HuH-7.5 (cell line): ENCODE measurements at places on chromosomes 2 and 18.

GRCh38 chr2:222450021-222450420 is 25.7 kb downstream of the SGPP2 start:
- no peak for DNase-seq

- DNase-seq = no peak
These were observed 144.3 kb downstream of the C1D start for GRCh38 chr2:67918471-67918870.

- DNase-seq = no peak
These were observed 65.4 kb upstream of the ACAA2 start for GRCh38 chr18:49878567-49879270.

- DNase-seq = no peak
These were observed 318.6 kb upstream of the NT5C1B start for GRCh38 chr2:18907937-18908336.

- no peak for DNase-seq
These were observed 437.1 kb downstream of the DCDC2C start for GRCh38 chr2:4140281-4140970.

- no peak for DNase-seq
These were observed 74.9 kb downstream of the LONRF2 start for GRCh38 chr2:100247256-100248043.

DNA sequence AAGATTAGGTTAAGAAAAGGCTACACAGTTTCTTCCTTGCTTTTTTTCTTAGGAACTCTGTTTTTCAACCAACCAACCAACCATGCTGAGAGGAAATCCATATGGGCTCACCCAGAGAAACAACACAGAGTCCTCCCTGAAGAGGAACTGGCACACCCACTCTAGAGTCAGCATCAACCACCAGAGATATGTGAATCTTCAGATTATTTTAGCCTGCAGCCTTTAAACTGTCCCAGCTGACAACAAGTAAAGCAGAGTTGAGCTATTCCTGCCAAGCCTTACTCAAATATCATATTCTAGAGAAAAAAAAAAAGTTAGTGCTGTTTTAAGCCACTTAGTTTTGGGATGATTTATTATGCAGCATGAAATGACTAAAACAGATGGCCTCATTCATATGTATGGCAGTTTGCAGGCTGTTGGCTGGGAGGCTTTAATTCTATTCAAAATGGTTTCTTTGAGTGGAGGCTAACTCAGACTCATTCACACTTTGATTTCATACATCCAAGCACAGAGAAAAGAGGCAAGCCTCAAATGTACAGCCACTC is 1637.7 kb upstream of the LRRTM1 start:
- no peak for DNase-seq

DNA sequence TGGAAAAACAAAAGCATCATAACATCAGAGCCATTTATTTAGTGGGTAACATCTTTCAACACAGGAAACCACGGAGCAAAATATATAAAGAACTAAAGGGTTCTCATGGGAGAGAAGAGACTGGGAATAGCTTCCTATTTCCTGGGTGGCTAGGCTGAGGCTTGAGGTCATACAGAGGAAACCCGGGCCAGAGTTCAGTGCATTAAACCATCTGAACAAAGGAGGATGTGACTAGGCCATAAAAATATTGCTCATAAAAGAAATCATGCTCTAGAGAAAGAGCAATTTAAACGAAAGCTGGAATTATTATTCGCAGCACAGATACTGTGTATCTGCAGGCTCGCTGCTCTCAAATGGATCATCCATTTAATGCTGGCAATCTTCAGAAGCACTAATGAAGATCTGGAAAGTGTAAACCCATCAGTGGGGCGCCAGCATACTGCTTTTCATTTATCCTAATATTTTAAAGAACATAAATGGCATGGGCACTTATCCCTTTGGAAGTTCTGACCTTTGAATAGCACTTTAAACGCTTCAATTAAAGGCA is 83.3 kb downstream of the GALNT14 start:
- no peak for DNase-seq

DNA sequence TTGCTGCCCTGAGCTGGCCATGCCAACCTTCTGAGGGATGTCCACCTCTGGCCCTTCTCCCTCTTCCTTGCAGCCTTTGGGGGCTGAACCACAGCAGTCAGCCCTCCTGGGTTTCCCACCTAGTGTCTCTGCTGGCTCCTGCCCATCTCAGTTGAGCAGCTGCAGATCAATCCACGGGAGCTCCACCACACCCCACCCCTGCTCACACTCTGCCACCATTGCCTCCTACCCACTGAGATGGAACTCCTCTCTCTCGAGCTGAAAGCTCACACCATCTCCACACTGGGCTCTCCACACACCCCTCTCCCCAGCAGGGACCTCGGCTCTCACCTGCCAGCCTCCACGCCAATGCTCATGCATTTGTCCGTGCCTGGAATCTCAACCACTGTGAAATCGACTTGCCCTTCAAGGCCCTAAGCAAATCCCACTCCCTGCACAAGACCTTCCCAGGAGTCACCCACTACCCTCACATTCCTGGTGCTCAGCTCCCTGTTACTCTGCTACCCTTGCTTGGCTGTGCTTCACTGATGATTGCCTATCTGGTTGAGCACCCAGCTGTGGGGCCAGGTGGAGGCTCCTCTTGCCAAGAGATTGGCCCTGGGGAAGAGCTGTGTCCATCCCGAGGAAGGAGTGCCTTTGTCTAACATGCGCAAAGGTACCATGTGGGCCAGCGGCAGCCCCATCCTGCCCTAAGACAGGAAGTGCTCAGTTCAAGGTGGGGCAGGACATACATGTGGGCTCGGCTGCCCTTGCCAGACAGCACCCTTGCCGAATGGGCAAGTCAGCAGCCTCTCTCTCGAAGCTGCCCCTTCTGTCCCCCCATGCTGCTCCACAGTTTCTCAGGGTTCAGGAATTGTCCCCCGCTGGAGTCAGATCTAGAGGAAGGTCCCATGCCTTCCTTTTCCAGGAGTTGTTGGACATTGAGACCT is 208.7 kb downstream of the CYP26B1 start:
- no peak for DNase-seq

DNA sequence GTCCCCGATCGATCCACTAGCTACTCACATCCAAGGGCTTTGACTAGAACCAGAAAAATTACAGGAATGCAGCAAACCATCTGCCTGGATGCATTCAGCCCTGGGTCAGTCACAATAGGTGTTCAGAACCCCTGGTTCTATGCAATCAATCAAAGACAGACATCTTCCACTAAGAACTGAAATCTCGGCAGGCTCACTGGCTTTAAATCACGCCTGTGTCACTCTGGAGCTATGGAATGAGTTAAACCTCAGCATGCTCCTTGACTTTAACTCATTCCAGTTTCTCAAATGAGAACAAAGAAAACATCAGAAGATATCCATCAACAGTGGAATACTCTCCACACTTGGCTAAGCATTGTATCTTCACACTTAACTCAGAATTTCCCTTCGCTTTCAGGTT is 68.1 kb upstream of the SPTBN1 start:
- DNase-seq = no peak

- no peak for DNase-seq
These were observed 30.7 kb downstream of the CNGA3 start for GRCh38 chr2:98376996-98377395.

DNA sequence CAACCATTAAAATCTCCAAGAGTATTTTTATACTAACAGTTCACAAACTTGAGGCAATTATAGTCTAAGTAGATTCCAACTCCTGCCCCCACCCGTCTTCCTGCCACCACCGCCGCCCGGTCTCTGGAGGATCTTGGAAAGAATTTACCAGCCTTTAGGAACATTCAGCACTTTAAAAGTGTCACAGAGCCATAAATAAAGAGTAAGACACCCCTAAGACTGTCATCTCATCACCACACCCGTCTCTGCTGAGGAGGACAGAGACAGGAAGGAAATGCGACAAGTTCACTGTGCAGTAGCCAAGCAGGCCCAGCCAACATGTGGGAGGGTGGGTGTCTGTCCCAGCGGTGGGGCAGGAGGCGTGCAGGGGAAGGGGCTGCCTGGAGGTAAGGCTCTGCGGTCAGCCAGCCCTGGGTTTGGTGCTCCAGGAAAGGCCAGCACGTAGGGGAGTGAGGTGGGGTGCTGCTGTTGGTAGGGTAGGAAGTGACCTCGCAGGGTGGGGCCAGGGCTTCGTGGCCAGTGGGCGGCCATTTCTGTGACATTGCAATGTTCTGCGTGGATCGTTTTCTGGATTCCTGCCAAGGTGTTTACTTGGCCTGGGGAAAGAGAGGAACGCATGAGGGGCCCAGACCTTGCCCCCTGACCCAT is 111.6 kb downstream of the FAM210A start:
- DNase-seq = no peak

DNA sequence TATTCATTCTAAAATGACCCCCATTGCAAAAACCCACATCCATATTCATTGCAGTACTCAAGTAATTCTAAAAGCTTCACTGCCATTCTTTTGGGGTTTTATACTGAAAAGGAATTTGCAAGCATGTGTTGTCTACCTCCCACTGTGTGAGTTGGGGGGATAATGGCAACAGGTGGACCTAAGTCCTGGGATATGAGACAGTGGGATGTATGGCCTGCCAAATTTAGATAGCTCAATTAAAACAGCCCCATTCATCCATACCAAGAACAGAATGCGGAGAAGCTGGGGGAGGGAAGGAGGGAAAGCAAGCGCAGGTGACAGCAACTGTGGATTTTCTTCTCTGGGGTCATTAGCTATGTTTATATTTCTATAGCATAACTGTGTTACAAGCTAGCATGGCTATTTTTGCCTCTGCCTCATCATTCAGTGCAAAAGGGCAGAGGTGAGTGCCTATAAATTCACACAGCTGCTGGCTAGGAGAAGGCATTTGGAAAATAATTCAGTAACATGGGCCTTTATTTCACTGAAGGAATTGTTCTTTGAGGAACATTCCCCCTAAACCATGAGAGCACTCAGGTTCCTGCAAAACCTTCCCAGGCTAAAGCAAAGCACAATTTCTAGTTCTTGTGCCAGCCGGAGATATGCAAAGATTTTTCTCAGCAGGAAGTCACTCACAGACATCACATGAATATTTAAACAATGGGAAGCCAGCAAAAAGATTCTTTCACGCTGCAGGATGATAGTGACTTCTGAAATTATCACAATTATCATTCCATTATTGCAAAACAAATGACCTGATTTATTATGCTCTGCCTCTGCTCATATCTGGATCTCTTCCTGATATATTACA is 393.9 kb upstream of the ACVR2A start:
- no peak for DNase-seq

DNA sequence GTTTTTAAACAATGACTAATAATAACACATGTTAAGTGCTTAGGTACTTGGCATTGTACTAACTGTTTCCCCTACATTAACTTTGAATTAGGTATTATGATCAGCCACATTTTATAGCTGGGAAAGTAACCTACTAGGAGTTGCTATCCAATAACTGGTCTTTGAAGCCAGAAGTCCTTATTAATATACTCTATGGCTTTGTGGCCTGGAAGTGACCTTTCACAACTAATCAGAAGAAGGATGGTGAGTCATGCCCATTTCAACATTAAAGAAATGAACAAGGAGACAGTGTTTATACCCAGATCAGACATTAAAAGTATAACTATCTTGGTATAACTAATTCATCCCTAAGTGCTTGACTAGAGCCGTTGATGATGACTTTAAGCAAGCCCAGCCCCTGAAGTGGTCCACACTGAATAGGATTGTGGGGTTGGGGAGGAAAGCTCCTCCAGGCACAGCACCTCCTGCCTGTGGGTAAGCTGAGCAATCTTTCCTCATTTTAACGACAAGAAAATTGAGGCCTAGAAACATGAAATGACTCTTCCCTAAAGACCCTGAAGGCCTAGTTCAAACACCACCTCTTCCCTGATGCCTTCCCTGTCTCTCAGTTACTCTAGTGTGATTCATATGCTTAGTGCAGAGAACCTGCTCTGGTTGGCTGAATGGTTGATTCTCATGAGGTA is 71.6 kb upstream of the RFX8 start:
- no peak for DNase-seq

DNA sequence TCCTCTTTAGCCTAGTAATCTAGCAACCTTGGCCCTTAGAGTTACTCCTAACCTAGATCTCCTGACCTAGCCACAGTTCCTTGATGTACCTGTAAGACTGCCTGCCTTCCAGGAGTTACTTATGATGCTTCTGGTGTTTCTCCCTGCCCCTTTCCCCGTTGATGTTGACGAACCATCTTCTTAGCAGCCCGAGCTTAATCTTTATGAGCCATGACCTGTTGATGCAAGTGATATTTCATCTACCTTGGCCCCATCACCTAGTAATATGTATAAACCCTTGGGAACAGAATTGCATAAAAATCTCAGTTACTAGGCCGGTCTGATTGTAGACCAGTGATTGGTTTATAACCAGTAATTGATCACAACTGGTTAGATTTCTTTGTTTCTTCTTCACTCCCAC is 2.7 kb downstream of the IMPACT start:
- no peak for DNase-seq

DNA sequence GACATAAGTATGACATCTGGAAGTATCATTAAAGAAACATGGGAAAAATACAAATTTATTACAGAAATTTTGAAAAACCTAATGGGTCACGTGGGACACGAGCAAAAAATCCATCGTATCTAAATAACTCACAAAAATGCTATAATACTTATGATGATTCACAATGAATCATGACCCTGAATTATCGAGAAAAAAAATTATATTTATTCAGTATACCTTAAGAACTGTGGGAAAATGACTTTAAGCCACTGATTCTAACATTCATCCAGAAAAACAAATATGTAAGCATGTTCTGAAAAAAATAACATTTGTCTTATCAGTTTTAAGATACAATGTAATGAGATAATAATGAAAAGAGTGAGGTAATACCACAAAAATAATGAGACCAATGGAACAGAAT is 51.8 kb downstream of the ZNF385B start:
- DNase-seq = no peak

DNA sequence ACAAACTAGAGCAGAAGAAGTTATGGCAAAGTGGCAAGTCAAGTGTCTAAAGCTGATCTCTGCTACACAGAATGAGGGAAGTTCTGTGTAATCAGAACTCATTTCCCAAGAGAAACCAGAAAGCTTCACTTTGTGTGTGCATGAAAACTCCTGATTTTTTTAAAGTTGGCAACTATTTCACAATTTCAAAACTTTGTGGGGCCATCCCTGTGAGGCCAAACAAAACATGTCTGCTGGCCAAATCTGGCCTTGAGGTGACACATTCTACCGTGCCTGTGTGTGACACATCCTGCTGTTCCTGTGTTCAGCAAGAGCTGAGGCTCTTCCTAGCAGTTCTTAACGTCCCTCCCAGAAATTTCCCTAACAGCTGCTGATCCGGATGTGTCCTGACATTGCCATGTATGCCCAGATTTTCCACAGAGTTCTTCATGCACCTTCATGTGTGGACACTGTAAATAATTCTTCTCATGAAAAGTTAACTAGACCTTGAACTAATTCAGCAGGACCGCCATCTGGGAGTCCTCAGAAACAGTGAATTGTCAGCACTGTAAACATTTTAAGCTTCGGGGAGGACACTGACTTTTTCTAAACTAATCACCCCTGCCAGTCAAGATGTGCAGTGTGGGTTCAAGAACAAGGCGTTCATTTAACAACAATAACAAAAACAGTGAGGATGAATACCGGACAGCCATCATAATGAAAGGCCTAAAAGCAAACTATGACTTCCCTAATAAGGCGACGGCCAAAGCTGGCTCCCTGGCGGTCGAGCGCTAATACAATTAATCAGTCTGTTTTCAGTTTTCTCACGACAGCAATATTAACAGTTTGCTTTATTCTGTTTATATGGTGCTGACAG is 99.0 kb downstream of the PLEKHM3 start:
- DNase-seq = peak; percentile 37
